ENCODE measurements at places on chromosomes 2 and 18. TPM values are rescaled to one million over a fixed set of nuclear protein-coding genes. Genes with fewer than 3 reads are reported as not detected.

- H3K4me3 ChIP-seq: no peak overlapping the region
- no peaks in the 10 kb centered on the region for H3K27me3 ChIP-seq
- no peak for DNase-seq
- no peak overlapping the region for H3K27ac ChIP-seq
Measured at GRCh38 chr2:152359573-152360363, 24.8 kb downstream of the FMNL2 start.

VWA3B gene
- not detected for total RNA-seq

DNA sequence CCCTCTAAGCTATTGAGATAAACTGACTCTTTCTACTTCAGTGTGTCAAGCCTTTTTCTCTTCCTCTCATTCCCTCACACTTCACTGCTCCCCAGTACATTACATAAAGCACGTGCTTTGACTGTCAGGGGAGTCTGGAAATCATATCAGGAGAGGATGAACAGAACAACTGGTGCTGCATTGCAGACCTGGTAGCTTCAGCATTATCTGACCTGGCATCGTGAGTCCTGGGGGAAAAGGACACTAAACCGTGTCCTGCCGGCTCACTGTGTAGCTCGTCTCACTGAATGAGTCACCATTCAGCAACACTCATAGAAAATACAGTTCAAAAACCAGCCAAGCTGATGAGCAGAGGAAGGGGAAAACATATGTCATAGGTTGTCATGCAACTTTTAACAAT lies 108.5 kb upstream of the UNC80 start:
- no peak overlapping the region for H3K4me3 ChIP-seq
- no peaks in the 10 kb centered on the region for H3K36me3 ChIP-seq
- no peak overlapping the region for H3K27ac ChIP-seq
- DNase-seq: no peak
- no peaks in the 10 kb centered on the region for H3K27me3 ChIP-seq
- H3K4me1 ChIP-seq: no peaks in the 10 kb centered on the region

DNA sequence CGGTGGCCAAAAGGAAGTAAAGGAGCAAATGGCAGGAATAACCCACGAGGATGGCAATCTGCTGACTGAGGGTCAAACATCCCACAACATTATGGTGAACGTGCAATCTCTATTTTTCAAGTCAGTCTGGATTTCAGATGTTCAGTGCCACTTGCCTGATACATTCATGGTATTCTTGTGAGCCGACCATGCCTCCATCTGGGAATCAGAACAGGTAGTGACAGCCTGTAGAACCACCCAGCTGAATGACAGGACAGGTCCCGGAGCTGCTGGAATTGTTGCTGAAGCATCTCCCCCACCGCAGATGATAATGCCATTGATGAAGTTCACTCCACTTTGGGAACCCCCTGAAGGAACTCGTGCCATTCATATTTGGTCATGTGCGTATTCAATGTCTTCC lies 123.2 kb downstream of the CAPN13 start:
- no peaks in the 10 kb centered on the region for H3K27me3 ChIP-seq
- no peak overlapping the region for H3K4me3 ChIP-seq
- H3K27ac ChIP-seq: no peak overlapping the region
- no peaks in the 10 kb centered on the region for H3K4me1 ChIP-seq

DNA sequence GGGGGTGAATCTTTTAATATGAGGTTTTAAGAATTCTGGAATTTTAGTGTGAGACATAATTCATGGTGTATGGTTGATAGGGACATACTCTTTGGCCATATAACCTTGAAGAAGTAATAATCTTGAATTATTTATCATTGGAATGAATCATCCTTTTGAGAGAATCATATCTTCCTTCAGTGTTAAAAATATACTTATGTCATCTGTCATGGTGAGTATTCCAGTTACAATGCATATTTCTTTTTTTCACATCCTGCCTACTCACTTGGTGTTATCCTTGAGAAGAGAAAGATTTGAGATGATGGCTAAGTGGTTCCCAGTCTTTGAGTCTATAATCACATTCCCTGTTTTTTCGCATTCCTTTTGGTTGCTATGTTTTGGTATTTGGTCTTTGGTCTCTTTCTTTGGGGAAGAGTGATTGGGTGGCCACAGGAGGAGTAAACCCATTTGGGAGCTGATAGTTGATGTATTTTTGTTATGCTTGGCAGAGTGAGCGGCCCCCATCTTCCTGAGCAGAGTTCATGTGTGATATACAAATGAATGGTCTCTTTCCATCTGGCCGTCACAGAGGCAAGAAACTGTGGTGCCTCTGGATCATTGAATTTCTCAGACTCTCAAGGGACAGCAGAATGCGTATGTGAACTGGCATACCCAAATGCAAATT lies 21.6 kb downstream of the ASAP2 start:
- DNase-seq: no peak
- no peaks in the 10 kb centered on the region for H3K27me3 ChIP-seq
- no peak overlapping the region for H3K27ac ChIP-seq
- no peak overlapping the region for H3K4me3 ChIP-seq
- H3K36me3 ChIP-seq: no peaks in the 10 kb centered on the region

ITGA6 gene
- total RNA-seq: 99.5 TPM

DNA sequence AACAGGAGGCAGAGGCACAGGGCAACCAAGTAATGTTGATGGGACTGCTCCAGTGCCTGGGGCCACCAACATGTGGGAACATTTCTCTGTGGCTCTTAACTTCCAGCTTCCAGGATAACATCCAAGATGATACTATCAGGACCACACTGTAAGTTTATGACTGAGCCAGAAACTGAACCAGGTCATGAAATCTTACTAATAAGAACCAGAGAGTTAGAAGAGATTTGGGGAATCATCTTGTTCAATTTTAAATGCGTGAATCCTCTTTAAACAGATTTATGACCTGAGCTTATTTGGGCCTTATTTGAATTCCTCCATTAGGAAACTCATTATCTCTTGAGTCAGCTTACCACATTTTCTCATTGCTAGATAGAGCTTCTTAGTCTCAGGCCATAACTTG lies 45.0 kb downstream of the MAP2 start:
- H3K4me1 ChIP-seq: no peaks in the 10 kb centered on the region
- H3K27ac ChIP-seq: no peak overlapping the region
- no peaks in the 10 kb centered on the region for H3K36me3 ChIP-seq
- H3K27me3 ChIP-seq: no peaks in the 10 kb centered on the region
- DNase-seq: no peak
- no peak overlapping the region for H3K4me3 ChIP-seq

DNA sequence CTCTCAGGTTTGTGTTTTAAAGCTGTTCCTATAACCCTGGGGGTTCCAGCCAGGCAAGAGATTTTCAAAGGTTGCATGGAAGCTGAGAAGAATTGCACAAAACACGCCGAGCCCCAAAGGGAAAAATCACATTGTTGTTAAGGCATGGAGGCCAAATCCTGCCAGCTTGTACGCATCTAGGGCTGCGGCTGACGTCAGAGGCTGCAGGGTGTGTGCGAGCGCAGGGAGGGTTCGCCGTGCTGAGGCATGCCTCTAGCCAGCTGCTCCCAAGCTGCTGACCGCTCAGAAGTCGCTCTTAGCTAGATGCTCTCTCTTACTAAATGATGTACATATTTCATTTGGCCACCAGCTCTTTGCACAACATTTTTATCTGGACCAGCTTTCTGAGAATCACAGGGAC lies 191.8 kb downstream of the LPIN1 start:
- DNase-seq: peak; percentile 76
- H3K27ac ChIP-seq: peak overlapping the region; percentile 63
- H3K4me1 ChIP-seq: no peaks in the 10 kb centered on the region
- H3K4me3 ChIP-seq: no peak overlapping the region
- H3K36me3 ChIP-seq: no peaks in the 10 kb centered on the region

RTP5 gene
- total RNA-seq: not detected

- H3K4me3 ChIP-seq: no peak overlapping the region
- H3K4me1 ChIP-seq: no peaks in the 10 kb centered on the region
- DNase-seq: no peak
- H3K27ac ChIP-seq: no peak overlapping the region
Measured at GRCh38 chr2:207501802-207502576, 27.8 kb upstream of the CREB1 start.

- no peaks in the 10 kb centered on the region for H3K4me1 ChIP-seq
- no peak for DNase-seq
- no peaks in the 10 kb centered on the region for H3K36me3 ChIP-seq
- H3K4me3 ChIP-seq: no peak overlapping the region
Measured at GRCh38 chr18:70659036-70659925, 370.4 kb downstream of the SOCS6 start.

DNA sequence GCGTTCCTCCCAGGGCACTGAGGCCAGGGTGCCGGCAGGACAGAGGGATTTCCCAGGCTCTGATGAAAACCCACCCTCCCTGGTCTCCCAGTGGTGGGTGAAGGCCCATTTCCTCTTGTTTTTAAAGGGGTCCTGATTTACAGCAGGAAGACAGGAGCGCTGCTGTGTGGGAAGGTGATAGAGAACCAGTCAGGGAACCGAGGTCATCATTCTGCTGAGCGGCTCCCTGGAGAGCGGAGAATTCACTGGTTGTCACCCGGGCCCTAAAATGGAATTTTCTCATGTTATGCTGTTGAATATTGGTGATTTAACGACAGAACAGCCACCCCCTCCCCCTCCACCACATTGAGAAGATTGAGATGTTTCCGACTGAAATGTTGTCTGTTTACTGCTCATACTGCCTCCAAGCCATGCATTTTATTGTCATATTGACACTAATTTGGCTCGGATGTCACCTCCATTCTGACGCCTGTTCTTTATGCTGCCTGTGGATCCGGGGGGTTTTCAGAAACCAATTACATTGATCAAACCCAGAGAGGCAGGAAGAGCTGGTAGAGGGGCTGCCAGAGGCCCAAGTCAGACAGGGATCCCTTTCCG lies 225.2 kb downstream of the GLI2 start:
- H3K27me3 ChIP-seq: no peaks in the 10 kb centered on the region
- no peak for DNase-seq
- no peaks in the 10 kb centered on the region for H3K4me1 ChIP-seq
- no peak overlapping the region for H3K4me3 ChIP-seq
- no peak overlapping the region for H3K27ac ChIP-seq

LYG2 gene
- total RNA-seq: not detected

GRCh38 chr18:27164905-27165304 lies 20.2 kb downstream of the CHST9 start:
- H3K27ac ChIP-seq: no peak overlapping the region
- H3K36me3 ChIP-seq: no peaks in the 10 kb centered on the region
- DNase-seq: no peak
- no peak overlapping the region for H3K4me3 ChIP-seq
- H3K27me3 ChIP-seq: no peaks in the 10 kb centered on the region

GRCh38 chr18:32049393-32050171 lies 31.0 kb downstream of the RNF125 start:
- H3K4me1 ChIP-seq: no peaks in the 10 kb centered on the region
- no peaks in the 10 kb centered on the region for H3K36me3 ChIP-seq
- DNase-seq: no peak

PLCL1 gene
- total RNA-seq: 11.3 TPM

GRCh38 chr18:21272016-21272579 lies 30.1 kb downstream of the GREB1L start:
- no peaks in the 10 kb centered on the region for H3K27me3 ChIP-seq
- no peak for DNase-seq
- no peaks in the 10 kb centered on the region for H3K4me1 ChIP-seq

GRCh38 chr2:233458826-233459225 lies 104.5 kb downstream of the DGKD start:
- H3K27me3 ChIP-seq: no peaks in the 10 kb centered on the region
- H3K27ac ChIP-seq: no peak overlapping the region
- H3K4me1 ChIP-seq: no peaks in the 10 kb centered on the region
- H3K4me3 ChIP-seq: no peak overlapping the region
- no peak for DNase-seq

GRCh38 chr2:59462422-59463197 lies 1090.8 kb downstream of the BCL11A start:
- H3K27me3 ChIP-seq: no peaks in the 10 kb centered on the region
- H3K4me1 ChIP-seq: no peaks in the 10 kb centered on the region
- H3K27ac ChIP-seq: no peak overlapping the region
- no peaks in the 10 kb centered on the region for H3K36me3 ChIP-seq
- H3K4me3 ChIP-seq: no peak overlapping the region

CYP26B1 gene
- total RNA-seq: 3.9 TPM

TSPYL6 gene
- total RNA-seq: not detected

HNMT gene
- total RNA-seq: 105 TPM

C2orf15 gene
- 1.6 TPM for total RNA-seq

DNA sequence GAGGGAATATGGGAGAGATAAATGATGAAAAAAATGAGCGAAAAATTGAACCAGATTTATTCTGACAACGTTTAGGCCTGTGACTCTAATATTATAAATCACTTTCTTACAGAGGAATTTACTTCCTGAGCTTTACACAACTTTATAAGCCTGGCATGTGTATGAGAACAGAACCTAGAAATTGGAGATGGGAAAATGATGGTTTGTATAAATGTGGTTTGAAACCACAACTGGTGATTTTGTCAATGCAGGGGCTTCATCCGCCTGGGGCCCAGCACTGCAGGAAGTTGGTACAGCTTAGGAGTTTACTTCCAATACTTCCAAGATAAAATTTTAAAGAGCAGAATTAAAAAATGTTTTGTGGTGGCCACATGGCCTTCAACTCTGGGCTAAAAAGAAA lies 82.3 kb downstream of the VAPA start:
- no peaks in the 10 kb centered on the region for H3K4me1 ChIP-seq
- H3K27me3 ChIP-seq: no peaks in the 10 kb centered on the region
- H3K36me3 ChIP-seq: no peaks in the 10 kb centered on the region

DNA sequence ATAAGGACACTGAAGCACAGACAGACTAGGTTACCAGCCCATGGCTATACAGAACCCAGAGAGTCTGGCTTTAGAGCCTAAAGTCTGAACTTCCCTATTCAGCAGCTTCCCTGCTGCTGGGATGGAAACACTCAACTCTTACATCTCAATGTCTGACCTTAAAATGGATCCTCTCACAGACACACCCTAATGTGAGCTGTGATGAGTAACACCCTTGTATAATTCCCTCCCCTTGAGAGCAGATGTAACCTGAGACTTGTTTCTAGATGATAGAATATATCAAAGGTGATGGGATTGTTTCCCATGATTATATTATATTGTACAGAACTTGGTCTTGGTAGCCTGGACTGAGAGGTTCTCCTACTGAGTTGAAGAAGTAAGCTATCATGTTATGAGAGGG lies 577.1 kb upstream of the KLHL29 start:
- DNase-seq: no peak
- no peaks in the 10 kb centered on the region for H3K27me3 ChIP-seq
- no peak overlapping the region for H3K27ac ChIP-seq
- H3K4me3 ChIP-seq: no peak overlapping the region
- H3K36me3 ChIP-seq: no peaks in the 10 kb centered on the region

UGT1A8 gene
- not detected for total RNA-seq
